ENCODE measurements at places on chromosomes 2 and 18. TPM values are rescaled to one million over a fixed set of nuclear protein-coding genes. Genes with fewer than 3 reads are reported as not detected.

DNA sequence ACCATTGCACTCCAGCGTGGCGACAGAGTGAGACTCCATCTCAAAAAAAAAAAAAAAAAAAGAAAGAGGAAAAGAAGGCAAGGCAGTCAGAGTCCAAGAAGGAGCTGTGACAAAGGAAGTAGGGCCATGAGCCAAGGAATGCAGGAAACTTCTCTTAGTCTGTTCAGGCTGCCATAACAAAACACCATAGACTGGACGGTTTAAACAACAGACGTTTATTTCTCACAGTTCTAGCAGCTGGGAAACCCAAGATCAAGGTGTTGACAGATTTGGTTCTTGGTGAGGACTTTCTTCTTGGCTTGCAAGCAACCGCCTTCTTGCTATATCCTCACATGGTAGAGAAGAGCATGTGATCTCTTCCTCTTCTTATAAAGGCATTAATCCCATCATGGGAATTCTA, 13.1 kb upstream of the SUMO1 start:
- no peak for DNase-seq

DNA sequence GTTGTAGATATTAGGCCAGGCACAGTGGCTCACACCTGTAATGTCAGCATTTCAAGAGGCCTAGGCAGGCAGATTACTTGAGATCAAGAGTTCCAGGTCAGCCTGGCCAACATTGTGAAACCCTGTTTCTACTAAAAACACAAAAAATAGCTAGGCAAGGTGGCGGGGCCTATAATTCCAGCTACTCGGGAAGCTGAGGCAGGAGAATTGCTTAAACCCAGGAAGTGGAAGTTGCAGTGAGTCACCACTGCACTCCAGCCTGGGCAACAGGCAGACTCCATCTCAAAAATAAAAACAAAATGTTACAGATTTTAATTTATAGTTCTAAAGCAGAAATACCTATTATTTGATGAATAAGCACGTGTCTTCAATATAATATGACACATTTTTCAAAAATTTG, 65.6 kb upstream of the UBXN4 start:
- DNase-seq: no peak

SAG gene
- not detected for total RNA-seq

KRTCAP3 gene
- total RNA-seq: 1.4 TPM

TCF4 gene
- 22.9 TPM for total RNA-seq

CSRNP3 gene
- 0.04 TPM for total RNA-seq

NT5C1B gene
- total RNA-seq: not detected

DGKD gene
- total RNA-seq: 22.8 TPM

GRCh38 chr2:65030476-65031332, 25.5 kb upstream of the CEP68 start:
- no peak for DNase-seq

- DNase-seq: no peak
Observed at GRCh38 chr2:212733273-212733672, 194.7 kb upstream of the ERBB4 start.

All from K562 (cell line).